ENCODE measurements at places on chromosomes 12 and 14. TPM values are rescaled to one million over a fixed set of nuclear protein-coding genes. Genes with fewer than 3 reads are reported as not detected.

DNA sequence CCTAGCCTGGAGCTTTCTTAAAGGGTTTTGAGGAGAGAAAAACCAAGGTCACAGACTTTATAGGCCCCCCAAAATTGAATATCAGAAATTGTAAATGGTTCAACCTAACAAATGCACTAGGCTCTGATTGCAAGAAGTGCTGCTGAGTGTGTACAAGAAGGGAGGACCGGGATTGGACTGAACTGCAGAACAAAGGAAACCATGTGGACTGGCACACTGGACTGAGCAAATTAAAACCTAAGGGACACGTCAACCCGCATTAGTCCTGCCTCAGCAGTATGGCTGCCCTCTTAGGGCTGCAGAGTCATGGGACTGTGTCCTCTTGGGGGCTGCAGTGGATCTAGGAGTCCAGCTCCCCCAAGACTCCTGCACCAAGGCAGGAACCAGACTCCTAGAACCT lies 842 bp upstream of the CISTR start:
- H3K27ac ChIP-seq: no peak overlapping the region
- peaks cover 14% of the 10 kb centered on the region for H3K4me1 ChIP-seq
- H3K36me3 ChIP-seq: no peaks in the 10 kb centered on the region
- H3K27me3 ChIP-seq: peaks cover 2% of the 10 kb centered on the region

- peaks cover 5% of the 10 kb centered on the region for H3K36me3 ChIP-seq
- H3K27me3 ChIP-seq: no peaks in the 10 kb centered on the region
- peaks cover 19% of the 10 kb centered on the region for H3K4me1 ChIP-seq
- no peak overlapping the region for H3K27ac ChIP-seq
- DNase-seq: no peak
Measured at GRCh38 chr12:92109613-92110012, 36.0 kb downstream of the BTG1 start.

The PLCZ1 gene
- total RNA-seq: not detected

GRCh38 chr12:89685363-89685972 lies 23.2 kb downstream of the ATP2B1 start:
- no peak overlapping the region for H3K4me3 ChIP-seq
- peaks cover 48% of the 10 kb centered on the region for H3K36me3 ChIP-seq
- peaks cover 75% of the 10 kb centered on the region for H3K4me1 ChIP-seq
- no peaks in the 10 kb centered on the region for H3K27me3 ChIP-seq
- H3K27ac ChIP-seq: peak overlapping the region; percentile 1

- no peaks in the 10 kb centered on the region for H3K27me3 ChIP-seq
- H3K27ac ChIP-seq: no peak overlapping the region
- no peak overlapping the region for H3K4me3 ChIP-seq
- H3K4me1 ChIP-seq: no peaks in the 10 kb centered on the region
Measured at GRCh38 chr12:1246637-1247036, 255.6 kb downstream of the ERC1 start.

- H3K27ac ChIP-seq: no peak overlapping the region
- H3K27me3 ChIP-seq: no peaks in the 10 kb centered on the region
- H3K4me1 ChIP-seq: peaks cover 2% of the 10 kb centered on the region
Measured at GRCh38 chr14:96095581-96096476, 56.7 kb downstream of the C14orf132 start.

DNA sequence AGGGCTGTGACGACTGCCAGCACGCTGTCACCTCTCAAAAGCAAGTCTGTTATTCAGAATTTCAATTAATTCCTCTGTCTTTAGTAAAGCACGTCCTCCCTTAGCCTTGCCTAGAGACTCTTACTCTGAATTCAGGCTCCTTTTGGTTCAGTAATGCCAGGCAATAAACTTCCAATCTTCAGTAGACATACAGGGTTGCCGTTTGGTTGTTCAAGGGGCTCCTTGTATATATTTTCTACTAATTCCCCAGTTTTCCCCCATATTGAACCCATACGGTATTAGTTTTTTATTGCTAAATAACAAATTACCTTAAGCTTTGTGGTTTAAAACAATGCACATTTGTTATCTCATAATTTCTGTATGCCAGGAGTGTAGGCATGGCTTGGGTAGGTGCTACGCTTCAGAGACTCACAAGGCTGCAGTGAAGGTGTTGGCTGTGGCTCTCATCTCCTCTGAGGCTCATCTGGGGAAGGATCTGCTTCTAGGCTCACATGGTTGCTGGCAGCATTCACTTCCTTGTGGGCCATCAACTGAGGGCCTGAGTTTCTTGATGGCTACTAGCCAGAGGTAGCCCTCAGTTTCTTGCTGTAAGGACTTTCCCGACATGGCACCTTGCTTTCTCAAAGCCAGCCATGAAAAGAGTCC lies 7.3 kb upstream of the CLECL1 start:
- peak overlapping the region; percentile 89 for H3K27ac ChIP-seq
- no peaks in the 10 kb centered on the region for H3K27me3 ChIP-seq
- no peak for DNase-seq
- peaks cover 4% of the 10 kb centered on the region for H3K36me3 ChIP-seq

The STAC3 gene
- total RNA-seq: 5.5 TPM

GRCh38 chr12:5022465-5023061 lies 21.1 kb upstream of the KCNA5 start:
- H3K36me3 ChIP-seq: no peaks in the 10 kb centered on the region
- peaks cover 26% of the 10 kb centered on the region for H3K27me3 ChIP-seq
- DNase-seq: peak; percentile 49
- H3K27ac ChIP-seq: no peak overlapping the region

DNA sequence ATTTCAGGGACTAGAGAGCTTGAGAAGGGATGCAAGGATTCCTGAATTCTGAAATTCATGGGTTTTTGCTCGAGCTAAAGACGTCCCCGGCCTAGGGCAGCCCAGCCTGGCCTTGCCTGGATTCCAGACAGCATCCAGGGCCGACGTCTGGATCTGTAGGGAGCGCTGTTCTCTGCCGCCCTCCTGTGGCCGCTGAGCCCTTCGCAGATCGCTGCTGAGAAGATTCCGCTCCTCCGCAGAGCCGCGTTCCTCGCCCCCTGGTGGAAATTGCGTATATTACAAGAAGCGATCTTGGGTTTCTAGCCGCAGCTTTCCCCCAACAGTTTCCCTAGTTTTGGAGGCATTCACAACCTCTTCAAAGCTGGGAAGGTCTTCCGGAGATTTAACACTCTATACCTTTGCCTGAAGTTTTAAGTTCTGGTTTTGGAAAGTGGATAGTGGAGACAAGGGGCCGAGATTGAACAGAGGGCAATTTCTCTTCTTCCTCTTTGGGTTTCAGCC lies 5.1 kb downstream of the CISTR start:
- H3K27me3 ChIP-seq: peaks cover 40% of the 10 kb centered on the region
- H3K4me3 ChIP-seq: peak overlapping the region; percentile 44
- no peaks in the 10 kb centered on the region for H3K36me3 ChIP-seq
- DNase-seq: peak; percentile 70
- peak overlapping the region; percentile 57 for H3K27ac ChIP-seq

DNA sequence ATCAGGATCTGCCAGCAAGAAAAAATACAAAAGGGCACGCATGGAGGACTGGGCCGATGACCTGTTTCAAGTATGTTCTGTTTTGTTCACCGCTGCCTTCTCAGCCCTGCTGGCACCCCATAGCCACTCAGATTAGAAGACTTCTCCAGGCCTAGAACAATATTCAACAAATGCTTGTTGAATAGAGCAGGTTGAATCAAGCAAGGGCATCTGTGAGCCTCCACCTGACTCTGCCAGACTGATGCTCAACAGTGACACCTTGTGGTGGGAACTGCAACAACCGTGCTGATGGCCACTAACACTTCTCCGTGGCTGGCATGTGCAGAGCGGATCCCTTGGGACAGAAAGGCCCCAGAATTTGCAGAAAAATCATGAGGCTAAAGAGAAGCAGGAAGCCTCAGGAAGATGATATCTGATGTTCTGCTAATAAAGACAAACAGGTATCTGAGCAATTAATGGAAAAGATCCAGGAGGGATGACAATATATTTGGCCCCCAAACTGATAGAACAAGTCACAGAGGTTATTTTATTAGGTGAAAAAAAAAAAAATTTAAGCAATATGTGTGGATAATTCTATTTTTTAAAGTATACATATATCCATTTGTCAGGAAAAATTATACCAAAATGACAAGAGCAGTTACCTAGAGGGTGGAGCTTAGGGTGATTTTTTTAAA lies 114.3 kb downstream of the KSR2 start:
- H3K36me3 ChIP-seq: no peaks in the 10 kb centered on the region
- H3K4me3 ChIP-seq: no peak overlapping the region
- peaks cover 3% of the 10 kb centered on the region for H3K27me3 ChIP-seq
- no peaks in the 10 kb centered on the region for H3K4me1 ChIP-seq
- H3K27ac ChIP-seq: no peak overlapping the region

The VASH1 gene
- 1.0 TPM for total RNA-seq

The P2RX2 gene
- not detected for total RNA-seq

The SERPINA3 gene
- total RNA-seq: not detected

GRCh38 chr14:44297437-44297836 lies 209.6 kb downstream of the FSCB start:
- H3K36me3 ChIP-seq: no peaks in the 10 kb centered on the region
- no peak overlapping the region for H3K27ac ChIP-seq
- no peaks in the 10 kb centered on the region for H3K4me1 ChIP-seq

DNA sequence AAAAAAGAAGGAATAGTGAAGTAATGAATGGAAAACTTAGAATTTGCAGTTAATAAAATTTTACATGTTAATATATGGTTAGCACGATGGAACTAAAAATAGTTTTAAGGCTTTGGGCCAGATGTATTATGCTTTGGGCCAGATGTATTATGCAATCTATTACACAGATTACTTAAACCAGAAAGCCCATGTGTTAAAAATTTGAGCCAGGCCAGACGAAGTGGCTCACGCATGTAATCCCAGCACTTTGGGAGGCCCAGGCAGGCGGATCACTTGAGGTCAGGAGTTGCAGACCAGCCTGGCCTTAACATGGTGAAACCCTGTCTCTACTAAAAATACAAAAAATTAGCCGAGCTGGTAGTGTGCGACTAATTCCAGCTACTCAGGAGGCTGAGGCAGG lies 17.2 kb downstream of the IFT81 start:
- DNase-seq: no peak
- no peak overlapping the region for H3K4me3 ChIP-seq
- H3K27ac ChIP-seq: no peak overlapping the region

All from activated B cell treated with CpG ODN at 0.5 μM for 24 hours (primary cell).